Astrocyte (in vitro differentiated cells and primary cell): ENCODE measurements at places on chromosomes 7 and 10. TPM values are rescaled to one million over a fixed set of nuclear protein-coding genes. Genes with fewer than 3 reads are reported as not detected.
A peak's percentile ranks its signal among the peaks of the same experiment; 100 is the strongest.

Gene CSGALNACT2
- 28.5 and 30.9 TPM in 2 replicates for total RNA-seq

DNA sequence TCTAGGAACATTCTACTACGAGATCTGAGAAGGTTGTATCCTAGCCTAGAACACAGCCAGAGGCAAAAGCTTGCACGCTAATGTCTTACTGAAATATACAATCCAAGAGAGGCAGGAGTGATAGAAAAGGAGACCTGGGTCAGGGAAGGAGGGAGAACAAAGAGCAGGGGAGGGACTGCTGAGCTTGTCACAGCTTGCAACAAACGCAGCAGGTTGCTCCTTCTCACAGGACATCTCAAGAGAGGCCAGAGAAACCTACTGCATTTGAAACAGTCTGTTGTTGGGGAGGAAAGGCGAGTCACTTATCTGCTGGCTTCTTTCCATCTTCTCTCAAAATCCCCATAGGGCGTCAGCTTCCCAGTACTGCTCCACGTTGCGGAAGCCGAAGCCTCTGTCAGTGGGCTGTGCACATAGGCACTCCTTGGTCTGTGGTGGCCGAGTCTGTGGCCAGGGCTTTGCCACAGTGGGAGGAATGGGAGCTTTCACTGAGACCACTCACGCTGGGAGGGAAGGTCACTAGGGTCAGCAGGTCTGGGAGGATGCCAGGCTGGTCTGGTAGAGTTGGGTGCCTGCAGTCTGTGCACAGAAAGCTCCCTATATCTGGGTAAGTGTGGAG is 25.8 kb upstream of the GPNMB start:
- no peak for DNase-seq

- peak; percentile 9 for DNase-seq
Measured at GRCh38 chr10:35004651-35005050, 85.5 kb downstream of the CUL2 start.

- no peak for DNase-seq
Measured at GRCh38 chr10:36026656-36027390, 384.7 kb upstream of the FZD8 start.

- no peak for DNase-seq
Measured at GRCh38 chr7:2884161-2884560, 40.1 kb upstream of the GNA12 start.

- no peak for DNase-seq
Measured at GRCh38 chr10:103653581-103654037, 160.1 kb downstream of the NEURL1 start.

- DNase-seq = no peak
Measured at GRCh38 chr10:133180965-133181639, 21.1 kb downstream of the KNDC1 start.
